ENCODE measurements at places on chromosomes 16 and 17. TPM values are rescaled to one million over a fixed set of nuclear protein-coding genes. Genes with fewer than 3 reads are reported as not detected.

- no peak for DNase-seq
These were observed 115.4 kb upstream of the GNAO1 start for GRCh38 chr16:56075732-56076388.

DNA sequence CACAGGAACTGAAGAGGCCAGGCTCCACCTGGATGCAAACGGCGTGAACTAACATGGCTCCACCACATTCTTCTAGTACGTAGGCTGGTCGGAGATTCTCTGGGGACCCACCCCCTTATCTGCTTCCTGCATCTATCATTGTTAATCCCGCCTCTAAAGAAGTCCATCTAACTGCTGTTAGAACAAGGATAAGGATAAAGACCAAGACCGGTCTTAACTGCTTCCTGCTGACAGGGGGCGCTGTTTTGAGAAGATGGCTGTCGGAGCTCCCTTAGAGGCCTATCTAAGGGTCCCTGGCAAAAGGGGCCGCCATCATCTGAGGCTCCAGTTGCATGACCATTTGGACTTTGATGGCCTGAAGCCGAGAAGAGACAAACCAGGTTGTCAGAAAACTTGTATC, 25.8 kb upstream of the TNFSF12 start:
- no peak for DNase-seq

GRCh38 chr16:22307838-22308237, 10.6 kb downstream of the POLR3E start:
- DNase-seq, result no peak

DNA sequence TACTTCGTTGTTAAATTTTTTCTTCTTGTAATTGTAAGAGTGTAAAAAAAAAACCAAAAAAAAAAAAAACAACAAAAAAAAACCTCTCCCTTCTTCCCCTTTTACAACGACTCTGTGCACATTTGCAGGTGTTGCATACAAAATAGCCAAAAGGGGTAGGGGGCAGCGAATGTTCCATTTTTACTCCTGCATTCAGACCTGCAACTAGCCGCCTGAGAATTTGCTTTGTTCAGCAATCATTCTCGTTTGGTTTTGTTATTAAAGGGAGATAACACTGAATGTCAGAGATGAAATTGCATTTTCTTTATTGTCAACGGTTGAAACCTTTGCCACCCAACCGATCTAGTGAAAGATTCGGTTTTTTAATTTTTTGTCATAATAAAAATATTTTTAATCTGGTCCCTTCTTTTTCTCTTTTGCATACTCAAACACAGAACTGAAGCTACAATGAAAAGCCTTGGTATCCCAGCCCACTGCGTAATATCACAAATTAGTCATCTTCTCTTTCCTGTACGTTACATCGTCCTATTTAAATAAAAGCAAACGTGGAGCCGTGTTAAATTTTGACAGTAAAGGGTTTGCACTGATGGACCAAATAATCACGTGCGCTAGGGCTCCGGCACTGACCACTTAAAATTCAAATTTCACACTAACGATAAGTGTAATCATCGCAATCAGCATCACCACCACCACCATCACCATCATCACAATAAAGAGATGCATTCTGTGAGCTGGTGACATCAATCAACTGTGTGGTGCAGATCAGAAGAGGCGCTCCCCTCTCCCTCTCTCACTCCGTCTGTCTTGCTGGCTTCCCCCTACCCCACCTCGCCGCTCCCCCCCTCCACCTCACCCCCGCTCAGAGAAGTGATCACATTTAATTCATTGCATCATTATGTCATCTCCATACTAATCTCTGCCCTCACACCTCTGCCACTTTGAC, 406.2 kb upstream of the PSMD7 start:
- no peak for DNase-seq

- no peak for DNase-seq
These were observed 7.3 kb downstream of the TMEM106A start for GRCh38 chr17:43219001-43219400.

- DNase-seq, result no peak
These were observed 787 bp downstream of the NT5C start for GRCh38 chr17:75130632-75131277.

- DNase-seq, result no peak
These were observed 115.7 kb downstream of the TMEM114 start for GRCh38 chr16:8474587-8474986.

DNA sequence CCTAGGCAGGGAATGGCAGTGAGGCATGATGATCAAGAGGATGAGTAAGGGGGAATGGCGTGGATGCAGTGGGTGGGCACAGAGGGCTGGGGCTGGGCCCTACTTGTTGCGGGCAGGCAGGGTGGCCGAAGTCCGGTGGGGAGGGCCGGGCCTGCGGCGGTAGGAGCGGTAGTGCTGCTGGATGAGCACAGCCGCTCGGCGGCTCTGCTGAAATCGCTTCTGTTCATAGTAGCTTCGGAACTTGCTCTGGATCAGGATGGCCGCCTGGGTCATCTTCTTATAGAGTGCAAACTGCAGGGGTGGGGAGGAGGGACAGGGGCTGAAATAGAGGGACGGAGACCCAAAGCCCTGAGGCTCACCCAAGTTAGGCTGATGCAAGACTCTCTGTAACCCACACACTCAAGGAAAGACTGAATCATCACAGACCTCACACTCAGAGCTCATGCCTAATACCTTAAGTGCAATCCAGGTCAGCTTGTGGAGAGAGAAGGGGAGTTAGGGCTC, 1.5 kb upstream of the SPAG7 start:
- DNase-seq, result no peak

Gene MT4
- polyA plus RNA-seq, result not detected

Gene AANAT
- polyA plus RNA-seq, result 0.12 TPM

Gene C1QL1
- polyA plus RNA-seq, result 1.7 TPM

Gene FBXO39
- polyA plus RNA-seq, result 0.06 TPM

Gene GUCY2D
- polyA plus RNA-seq, result 0.78 TPM

Measured in renal cortex interstitium (tissue), 15 donors.